Activated gamma-delta T cell treated with anti-CD3 and anti-CD28 coated beads, Interleukin-2, amount 50 U/mL, for 16 hours (primary cell): ENCODE measurements at places on chromosomes 13 and 19.

GRCh38 chr19:42150911-42151361 is 18.7 kb upstream of the POU2F2 start:
- no peak for DNase-seq

DNA sequence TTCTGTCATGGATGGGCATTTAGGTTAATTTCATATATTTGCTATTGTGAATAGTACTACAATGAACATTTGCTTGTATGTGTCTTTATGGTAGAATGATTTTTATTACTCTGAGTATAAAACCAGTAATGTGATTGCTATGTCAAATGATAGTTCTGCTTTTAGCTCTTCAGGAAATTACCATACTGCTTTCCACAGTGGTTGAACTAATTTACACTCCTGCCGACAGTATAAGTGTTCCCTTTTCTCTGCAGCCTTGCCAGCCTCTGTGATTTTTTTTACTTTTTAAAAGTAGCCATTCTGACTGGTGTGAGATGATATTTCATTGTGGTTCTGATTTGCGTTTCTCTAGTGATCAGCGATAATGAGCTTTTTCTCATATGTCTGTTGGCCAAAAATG is 6.5 kb downstream of the SIGLEC7 start:
- no peak for DNase-seq

GRCh38 chr19:48183356-48183755 is 12.9 kb downstream of the ZSWIM9 start:
- DNase-seq: no peak

DNA sequence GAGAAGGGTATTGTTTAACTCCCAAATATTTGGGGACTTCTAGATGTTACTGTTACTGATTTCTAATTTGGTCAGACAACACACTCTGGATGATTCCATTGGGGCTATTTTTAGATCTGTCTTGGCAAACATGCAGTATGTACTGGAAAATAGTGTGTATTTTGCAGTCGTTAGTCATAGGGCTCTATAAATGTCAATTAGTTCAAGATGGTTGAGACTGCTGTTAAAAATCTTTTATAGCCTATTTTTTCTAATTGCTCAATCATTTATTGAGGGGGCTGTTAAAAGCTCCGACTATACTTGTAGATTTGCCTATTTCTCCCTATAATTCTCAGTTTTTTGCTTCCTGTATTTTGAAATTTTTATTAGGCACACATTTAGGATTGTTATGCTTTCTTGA is 31.4 kb downstream of the PPP5C start:
- no peak for DNase-seq

DNA sequence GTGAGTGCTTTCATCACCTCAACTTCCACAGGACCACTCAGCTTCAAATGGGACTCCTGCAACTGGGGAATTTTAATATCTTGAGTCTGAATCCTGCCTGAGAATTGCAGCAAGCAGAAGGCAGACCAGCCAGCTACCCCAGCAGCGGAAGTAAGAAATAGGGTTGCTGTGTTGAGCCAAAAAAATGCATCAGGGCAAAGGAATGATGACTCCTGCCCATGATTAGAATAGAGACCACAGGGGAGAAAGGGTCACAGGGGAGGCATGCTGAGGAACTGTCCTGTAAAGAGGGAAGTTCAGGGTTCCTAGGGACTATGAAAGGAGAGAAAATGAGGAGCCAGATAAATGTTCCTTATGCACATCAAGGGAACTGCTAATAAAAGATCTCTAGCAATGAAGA is 370.2 kb downstream of the KCTD12 start:
- DNase-seq: no peak

GRCh38 chr13:102687520-102687919 is 7.3 kb downstream of the METTL21C start:
- DNase-seq: no peak

GRCh38 chr13:80477661-80478443 is 136.9 kb upstream of the SPRY2 start:
- DNase-seq: no peak

GRCh38 chr19:4113398-4114088 is 10.4 kb downstream of the MAP2K2 start:
- DNase-seq: no peak

- DNase-seq: no peak
Measured at GRCh38 chr19:1162404-1163282, 11.4 kb downstream of the SBNO2 start.

GRCh38 chr19:40383668-40384248 is 6.2 kb downstream of the HIPK4 start:
- no peak for DNase-seq

GRCh38 chr13:19183676-19184075 is 2.1 kb upstream of the TUBA3C start:
- no peak for DNase-seq
